ENCODE measurements at places on chromosomes 7 and 10.

DNA sequence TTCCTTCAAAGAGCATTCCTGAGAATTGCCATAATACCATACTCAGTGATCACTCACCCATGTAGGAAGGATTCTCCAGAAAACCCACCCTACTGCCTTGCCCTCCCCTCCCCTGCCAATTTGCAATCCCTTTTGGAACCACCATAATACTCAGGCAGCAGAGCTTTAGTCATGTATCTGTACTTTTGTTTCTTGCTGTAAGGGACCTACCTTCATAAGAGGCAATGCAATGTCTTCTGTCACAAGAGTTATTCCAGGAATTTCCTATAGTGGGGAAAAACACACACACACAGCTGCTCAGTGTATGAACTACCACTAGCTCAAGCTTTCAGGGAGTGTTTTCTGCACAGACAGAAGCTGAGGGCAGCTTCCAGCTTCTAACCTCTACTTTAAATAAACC is 67.0 kb downstream of the GSAP start:
- no peak for DNase-seq

DNA sequence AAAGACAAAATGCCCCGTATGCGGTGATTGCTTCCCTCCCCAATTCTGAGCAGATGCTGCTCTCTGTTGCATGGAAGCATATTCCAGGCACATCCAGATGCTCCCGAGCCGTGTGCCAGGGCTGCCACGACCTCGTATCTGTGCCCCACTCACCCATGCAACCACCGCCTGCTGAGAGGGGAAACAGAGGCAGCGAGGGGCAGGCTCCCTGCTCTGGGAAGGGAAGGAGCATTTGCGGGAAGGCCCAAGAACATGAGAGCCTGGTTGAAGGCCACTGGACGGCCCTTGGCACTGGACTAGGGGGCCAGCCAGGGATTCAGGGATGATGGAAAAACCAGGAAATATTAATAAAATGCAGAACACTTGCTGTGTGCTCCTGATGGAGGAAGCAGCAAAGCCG is 89.4 kb downstream of the CTBP2 start:
- DNase-seq = no peak

DNA sequence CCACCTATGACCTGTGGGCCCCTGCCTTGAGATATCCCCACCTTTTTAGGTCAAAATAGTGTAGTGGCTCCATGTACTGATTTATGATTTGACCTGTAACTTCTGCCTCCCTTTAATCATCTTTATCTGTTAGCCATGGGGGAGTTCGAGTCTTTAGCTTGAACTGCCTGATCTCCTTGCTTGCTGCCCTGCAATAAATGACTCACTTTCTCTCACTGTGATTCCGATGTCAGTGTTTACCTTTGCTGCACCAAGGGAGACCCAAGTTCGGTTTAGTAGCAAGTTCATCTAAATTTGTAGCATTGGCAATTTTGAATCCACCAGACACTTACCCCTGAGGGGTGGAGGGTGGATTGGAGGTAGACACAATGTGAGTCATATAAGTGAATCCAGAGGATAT is 814.6 kb upstream of the AUTS2 start:
- no peak for DNase-seq

DNA sequence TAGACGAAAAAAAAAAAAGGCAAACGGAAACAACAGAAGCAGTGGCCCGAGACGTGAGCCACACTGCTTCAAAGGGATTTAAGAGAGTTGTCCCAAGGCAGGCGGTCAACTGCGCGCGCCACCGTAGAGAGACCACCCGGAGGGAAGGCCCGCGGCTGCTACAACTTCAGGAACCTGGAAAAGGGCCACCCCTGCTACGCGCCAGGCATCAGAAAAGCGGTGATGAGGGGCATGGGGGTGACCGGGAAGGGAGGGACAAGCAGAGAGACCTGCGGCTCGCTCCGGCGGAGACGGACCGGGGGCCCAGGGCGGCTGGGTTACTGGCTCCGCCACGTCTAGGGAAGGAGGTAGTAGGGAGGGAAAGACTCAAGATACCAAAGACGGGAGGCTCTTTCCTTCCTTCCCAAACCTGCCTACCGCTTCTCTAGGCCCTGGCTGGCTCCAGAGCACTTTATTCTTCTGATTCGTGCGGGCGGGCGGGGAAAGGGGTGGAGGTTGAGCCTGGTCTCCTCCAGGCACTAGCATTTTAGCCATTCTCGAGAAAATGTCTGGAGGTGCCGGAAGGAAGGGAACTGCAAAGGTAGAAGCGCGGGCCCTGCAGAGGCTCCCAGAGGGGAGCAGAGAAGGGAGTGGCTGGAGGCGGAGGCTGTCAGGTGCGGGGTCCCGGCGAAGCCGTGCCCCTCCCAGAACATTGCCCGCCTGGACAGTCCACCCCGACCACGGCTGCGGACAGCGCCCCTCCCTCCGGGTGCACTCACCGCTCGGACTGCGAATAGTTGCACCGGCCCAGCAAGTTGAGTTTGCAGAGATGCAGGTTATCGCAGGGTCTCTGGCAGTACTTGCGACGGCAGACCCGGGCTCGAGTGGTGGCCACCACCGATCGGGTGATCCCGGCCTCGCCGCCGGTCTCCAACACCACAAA is 993 bp downstream of the ZC3HAV1 start:
- DNase-seq = peak; percentile 49

- DNase-seq = no peak
Observed at GRCh38 chr7:1768832-1769231, 98.8 kb downstream of the ELFN1 start.

DNA sequence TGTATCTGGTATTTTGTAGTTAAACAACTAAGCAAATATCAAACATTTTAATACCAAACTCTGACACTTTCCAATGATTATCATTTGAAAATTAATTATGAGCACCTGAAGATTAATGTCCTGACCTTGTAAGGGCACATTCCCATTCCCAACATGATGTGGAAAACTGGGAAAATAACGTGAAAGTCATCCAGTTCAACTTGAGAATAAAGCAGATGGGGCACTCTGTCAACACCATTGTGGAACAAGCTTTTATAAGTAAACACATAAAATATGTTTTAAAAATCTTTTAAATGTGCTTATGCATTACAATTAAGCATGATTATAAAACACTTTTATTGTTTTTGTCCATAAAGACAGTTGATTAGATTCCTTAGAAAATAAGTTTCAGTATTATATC is 14.1 kb downstream of the STEAP2 start:
- no peak for DNase-seq

GRCh38 chr7:151257990-151258389 is 9.5 kb upstream of the SMARCD3 start:
- DNase-seq = no peak

- DNase-seq = no peak
Observed at GRCh38 chr10:94292434-94293090, 70.2 kb downstream of the NOC3L start.

GRCh38 chr7:26013551-26014083 is 138.4 kb upstream of the NFE2L3 start:
- DNase-seq = no peak

DNA sequence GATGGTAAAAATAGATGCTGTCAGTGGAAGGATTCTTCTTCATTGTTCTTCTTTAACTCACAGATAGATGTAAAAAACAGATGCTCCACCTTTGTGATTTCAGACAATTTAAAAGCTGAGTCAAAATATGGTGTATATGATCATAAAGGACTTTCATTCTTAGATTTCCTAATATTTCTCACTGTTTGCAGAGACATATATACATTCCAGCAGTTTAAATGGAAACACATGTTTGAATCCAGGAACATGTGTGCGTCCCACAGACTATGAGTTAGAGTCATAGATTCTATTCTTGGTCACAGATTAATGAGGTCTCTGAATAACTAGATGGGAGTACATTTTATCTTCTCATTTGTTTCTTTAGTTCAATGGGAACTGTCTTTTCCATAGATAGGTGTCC is 109.6 kb downstream of the BICC1 start:
- no peak for DNase-seq

- no peak for DNase-seq
Observed at GRCh38 chr10:102644066-102644645, at the start of gene TRIM8. TRIM8 (plus strand) TSS chr10:102644479; CDS start chr10:102644618, 139 bp downstream.

GRCh38 chr7:101363734-101364374 is 1.2 kb downstream of the COL26A1 start:
- peak; percentile 94 for DNase-seq
